GM06990 (cell line): ENCODE measurements at places on chromosomes 6 and 20.

DNA sequence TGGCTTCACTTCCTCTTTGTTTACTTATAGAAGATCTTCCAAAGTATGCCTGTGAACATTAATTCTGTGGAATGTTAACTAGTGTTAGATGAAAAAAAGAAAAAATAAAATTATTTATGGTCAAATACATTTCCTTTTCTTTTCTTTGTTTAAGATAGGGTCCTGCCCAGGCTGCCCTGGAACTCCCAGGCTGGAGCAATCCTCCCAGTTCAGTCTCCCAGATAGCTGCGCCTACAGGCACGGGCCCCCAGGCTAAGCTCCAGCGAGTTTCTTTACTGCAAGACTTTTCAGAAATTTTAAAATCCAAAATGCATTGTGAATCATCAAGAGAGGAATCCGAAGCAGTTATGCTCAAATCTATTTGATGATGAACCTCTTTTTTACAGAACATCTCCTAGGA lies 39.3 kb upstream of the IL20RA start:
- DNase-seq: no peak

DNA sequence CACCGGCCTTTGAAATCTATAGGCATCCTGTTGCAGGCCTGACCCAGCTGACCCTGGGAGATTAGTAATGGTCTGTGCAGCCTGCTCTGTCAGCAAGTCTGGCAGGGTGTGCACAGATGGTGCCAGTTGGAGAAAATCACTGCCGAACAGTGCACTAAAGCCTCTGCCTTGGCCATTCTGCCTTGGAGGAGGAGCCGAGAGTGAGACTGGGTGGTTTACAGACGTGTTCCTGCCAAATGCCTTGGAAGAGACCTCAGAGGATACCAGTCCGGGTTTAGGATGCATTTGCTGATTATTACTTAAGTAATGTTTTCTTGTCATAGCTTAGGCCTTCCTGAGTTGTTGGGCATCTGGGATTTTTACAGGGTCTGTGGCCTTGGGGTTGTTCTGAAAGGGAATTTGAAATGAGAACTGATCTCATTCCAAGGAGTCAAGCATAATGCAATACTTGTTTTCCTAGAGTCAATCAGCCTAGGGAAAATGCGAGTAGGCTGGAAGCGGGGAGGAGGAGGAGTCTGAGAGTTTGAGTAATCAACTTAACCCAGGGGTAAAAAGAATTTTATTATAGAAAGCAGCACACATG lies 292.1 kb downstream of the SOX4 start:
- no peak for DNase-seq

DNA sequence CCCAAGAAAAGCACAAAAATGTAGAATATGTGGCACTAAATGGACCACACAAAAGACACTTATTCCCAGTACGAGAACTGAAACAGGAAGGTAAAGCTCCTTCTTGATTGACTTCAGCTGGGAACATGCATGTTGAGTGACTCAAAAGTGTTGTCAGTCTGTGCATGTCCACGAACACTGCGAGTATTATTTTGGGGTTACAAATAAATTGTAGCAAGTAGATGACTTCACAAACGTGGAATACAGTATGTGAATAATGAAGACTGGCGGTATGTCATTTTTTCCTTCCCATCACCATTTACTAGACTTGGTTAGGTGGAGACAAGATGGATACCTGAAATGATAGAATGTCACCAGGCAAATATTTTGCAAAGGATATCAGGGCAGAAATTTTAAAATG lies 45.4 kb downstream of the L3MBTL3 start:
- DNase-seq: no peak

- DNase-seq: no peak
Observed at GRCh38 chr6:74410630-74411029, 714.6 kb downstream of the CD109 start.

- no peak for DNase-seq
Observed at GRCh38 chr20:46316984-46317684, 8.8 kb upstream of the CDH22 start.

GRCh38 chr6:23855497-23856116 lies 270.4 kb upstream of the NRSN1 start:
- DNase-seq: no peak

GRCh38 chr6:42158011-42158410 lies 15.2 kb upstream of the GUCA1A start:
- DNase-seq: no peak

DNA sequence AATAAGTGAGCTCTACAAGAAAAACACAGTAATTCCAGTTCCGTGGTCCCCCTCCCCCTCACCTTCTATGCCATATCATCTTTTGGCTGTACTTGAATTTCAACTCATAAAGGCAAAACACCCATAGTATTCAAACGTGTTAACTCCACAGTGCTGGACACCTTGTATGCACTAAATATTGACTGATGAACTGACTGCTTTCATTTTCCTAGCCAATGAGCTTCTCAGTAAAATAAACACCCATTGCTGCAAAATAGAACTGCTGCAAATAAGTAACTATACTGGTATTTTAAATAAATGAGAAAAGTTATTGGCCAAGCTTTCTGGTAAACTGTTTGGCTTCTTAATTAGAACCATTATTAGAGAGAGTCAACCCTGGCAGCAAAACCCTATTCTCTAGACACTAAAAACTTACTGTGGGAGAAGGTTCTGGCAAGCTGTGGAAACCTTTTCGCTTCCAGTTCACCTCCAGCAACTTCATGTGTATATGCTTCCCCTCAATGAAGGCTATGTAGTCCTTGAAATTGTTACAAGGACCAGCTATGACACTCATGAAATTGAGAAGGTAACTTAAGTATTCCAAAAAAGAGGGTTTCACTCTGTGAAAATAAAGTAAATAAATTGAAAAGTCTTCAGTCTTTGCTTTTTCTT lies 86.0 kb downstream of the MBOAT1 start:
- no peak for DNase-seq

- no peak for DNase-seq
Observed at GRCh38 chr6:4582506-4583417, 193.4 kb upstream of the CDYL start.

DNA sequence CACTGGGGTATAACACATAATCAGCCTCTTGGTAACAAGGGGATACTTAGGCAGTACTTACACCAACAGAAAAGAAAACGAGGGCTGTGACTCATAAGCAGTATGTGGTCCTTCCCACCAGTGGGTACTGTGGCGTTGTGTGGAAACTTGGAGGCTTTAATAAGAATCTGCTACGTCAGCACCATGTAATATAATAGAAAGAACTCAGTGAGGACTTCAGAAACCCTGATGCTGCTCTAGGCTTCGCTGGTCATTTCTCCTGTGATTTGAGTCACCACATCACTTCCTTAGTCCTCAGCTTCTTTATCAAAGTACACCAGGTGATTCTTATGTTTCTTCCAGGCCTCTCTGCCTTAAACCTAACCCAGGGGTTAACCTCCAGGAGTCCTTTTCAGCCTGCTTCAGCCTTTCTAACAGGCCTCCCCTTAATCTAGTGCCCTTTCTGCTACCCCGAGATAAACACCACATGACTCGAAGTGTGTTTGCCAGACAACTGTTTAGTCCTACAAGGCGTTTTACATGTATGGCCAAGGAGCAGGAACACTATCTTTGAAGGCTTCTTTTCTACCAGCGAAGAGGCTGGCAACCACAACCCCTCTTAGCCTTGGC lies 68.5 kb downstream of the FYN start:
- peak; percentile 66 for DNase-seq

DNA sequence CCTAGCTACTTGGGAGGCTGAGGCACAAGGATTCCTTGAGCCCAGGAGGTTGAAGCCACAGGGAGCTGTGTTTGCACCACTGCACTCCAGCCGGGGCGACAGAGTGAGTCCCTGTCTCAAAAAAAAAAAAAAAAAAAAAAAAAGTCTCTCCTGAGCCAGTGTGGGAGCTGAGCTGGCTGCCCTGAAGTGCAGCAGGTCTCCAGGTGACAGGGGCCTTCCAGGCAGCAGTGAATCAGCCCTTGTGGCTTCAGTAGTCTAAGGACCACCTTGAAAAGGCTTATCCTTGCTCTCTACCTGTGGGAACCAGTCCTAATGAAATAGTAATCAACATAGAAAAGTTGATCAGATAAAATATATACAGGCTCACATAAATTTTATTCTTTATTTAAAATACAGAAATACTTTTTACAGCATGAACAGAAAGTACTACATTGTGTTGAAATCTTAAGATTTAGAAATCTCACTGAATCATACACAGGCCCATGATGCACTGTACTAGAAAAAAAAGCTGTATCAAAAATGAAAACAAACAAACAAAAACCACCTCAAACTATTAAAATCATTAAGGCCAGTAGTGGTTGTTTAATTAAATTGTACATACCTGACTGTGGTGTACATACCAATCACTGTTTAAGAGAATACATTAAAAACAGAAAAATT lies 128.9 kb downstream of the SCML4 start:
- no peak for DNase-seq

- DNase-seq: no peak
Observed at GRCh38 chr6:116631379-116631990, 15.2 kb downstream of the RSPH4A start.

DNA sequence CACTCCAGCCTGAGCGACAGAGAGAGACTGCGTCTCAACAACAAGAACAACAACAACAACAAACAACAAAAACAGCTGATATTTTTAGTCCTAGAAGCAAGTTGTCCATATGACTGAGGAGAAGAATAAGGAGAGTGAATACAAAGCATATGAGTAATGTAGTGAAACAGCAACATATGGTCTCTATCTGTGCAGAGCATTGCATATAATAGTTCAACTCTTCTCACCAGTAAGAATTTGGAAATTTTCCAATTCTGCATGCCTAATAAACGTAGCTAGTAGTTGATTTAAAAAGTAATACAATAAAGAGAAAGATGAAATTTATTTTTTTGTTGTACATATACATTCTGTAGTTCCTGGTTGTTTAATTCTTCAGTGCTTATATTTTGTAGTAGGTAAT lies 129.7 kb upstream of the FAM83B start:
- no peak for DNase-seq

- DNase-seq: no peak
Observed at GRCh38 chr20:57841297-57841866, 131.6 kb upstream of the PMEPA1 start.

DNA sequence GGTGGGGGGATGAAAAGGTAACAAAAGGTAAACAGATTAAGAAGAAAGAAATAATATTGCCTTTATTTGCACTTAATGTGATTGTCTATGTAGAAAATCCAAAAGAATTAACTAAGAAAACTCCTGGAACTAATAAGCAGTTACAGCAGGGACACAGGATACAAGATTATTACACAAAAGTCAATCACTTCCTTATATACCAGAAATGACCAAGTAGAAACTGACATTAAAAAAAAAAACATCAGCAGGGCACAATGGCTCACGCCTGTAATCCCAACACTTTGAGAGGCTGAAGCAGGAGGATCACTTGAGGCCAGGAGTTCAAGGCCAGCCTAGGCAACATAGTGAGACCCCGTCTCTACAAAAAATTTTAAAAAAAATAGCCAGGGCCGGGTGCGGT lies 123.2 kb upstream of the RIPOR2 start:
- DNase-seq: no peak

DNA sequence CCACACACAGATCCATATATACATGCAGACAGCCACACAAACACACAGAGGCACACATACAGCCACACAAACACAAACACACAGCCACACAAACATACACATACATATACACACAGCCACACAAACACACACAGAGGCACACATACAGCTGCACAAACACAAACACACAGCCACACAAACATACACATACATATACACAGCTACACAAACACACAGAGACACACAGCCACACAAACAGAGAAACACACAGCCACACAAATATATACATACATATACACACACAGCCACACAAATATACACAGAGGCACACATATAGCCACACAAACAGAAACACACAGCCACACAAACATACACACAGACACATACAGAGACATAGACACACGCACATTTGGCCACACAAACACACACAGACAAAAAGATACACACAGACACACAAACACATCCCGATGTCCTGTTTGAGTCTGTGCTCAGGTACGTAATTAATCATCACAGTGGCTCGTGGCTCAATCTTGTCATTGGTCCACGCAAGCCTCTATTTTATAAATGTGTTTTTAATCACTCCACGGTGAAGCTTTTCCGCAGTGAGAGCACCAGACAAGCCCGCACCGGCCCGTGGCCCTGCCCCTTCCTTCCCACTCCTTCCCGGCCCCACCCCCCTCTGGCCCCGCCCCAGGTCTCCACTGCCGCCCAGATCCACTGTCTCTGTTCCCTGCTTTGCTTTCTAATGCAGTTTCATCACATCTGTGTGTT lies 135.3 kb downstream of the CDH4 start:
- DNase-seq: no peak

DNA sequence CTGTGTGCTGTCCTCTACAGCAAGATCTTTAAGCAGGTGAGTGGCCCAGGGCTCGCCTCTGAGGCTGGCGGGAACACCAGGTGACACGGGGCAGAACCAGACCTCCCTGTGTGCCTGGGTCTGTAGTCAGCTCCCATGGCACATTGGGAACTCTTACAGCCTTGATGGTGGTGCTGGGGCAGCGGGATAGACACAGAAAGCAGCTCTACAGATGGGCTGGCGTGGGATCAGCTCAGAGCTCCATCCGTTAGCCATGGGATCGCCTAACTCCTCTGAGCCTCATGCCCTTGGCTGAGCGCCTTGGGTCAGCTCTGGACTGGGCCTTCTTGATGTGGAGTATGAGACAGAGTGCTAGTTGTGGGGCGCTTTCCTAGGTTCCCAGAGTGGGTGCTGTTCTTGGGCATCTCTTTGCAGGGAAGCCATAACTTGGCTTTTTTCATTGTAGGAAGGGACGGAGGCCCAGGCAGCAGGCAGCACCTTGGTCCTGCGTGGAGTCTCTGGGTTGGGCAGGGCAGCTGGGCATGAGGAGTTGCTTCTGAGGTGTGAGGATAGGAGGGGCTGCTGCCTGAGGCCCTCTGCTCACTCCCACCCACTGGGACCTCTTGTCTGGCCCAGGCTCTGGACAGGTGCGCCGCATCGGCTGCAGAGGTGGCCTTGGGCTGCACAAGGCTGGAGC lies 51.3 kb downstream of the EFCAB8 start:
- DNase-seq: no peak

DNA sequence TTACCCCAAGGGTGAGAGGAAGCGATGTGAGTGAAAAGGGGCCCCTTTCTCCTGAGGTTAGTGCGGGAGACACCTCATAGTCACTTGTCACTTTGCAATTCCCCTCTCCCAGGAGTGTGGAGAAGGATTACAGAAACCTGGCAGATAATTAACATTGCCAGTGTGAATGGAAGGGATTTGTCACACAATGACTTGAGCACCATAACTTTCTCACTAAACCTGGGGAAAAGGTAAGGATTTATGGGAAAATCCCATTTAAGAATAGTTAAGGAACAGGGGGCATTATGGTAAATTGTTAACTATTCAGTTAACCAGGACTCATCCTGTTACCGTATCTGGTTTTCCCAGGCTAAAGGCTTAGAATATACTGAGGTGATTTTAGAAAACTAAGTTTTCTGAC lies 219.5 kb upstream of the JAG1 start:
- no peak for DNase-seq
